ENCODE measurements at places on chromosomes 4 and X.

DNA sequence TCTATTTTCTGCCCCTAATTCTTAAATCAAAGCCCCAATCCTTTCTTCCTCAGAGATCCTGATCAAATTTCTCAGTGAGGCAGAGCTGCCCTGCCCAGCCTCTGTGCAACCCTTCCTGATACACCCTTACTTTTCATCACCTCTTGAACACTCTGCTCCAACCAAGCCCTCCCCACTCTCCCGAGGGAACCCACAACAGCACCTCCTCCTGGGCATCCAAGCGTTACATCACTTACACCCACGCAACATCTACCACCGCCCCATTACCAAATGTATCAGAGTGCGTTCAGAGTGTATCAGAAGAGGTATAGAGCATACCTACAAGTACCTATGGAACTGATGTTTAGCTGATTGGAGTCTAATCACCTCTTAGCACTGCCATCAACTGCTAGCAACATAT, 186.5 kb downstream of the RAP1GDS1 start:
- no peak for DNase-seq

GRCh38 chrX:48649102-48649501, 34.5 kb upstream of the WAS start:
- no peak for DNase-seq

DNA sequence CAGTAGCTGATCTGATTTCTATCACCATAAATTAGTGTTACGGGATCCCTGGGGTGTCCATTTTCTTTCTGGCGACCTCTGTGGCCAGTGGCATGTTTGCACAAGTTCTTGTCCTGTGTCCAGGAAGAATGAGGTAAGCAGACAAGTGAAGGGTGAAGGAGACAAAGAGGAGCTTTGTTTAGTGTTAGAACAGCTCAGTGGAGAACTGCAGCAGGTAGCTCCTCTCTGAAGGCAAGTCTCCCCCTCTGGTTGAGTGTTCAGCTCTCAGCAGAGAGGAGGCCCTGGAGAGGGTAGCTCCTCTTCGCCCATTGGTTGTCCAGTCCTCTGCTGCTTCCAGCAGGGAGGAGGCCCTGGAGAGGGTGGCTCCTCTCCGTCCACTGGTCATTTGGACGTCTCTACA, 47.2 kb downstream of the DMP1 start:
- no peak for DNase-seq

DNA sequence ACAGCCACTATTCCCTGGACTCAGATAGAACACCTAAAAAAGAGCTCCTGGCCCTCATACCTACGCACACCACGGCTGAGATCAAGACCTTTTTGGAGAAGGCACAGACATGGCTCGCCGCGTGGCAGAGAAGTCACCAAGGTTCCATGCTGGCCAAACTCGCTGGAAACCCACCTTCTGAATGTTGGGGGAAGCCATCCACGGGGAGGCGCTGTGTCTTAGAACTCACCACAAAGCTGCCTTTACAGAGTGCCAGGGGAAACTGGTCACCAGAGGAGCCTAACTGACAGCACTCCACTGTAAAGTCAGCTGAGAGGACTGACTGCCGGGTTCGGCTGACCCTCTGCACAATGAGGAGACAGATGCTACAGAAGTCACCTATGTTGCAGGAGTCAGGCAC, 97.9 kb downstream of the NEUROG2 start:
- DNase-seq: no peak

DNA sequence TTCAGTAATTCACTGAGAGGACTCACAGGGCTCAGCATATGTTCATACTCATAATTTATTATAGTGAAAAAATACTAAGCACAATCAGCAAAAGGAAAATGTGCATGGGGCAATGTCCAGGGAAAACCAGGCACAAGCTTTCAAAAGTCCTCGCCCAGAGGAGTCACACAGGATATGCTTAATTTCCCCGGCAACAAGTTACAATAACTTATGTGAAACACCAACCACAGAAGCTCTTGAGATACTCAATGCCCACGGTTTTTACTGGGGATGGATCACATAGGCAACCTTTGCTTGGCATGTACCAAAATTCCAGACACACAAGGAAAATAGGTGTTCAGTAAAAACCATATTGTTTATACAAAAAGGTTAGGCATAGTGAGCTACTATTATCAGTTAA, 38.5 kb upstream of the STPG2 start:
- DNase-seq: no peak

- DNase-seq: no peak
These were observed 1.7 kb upstream of the GATA1 start for GRCh38 chrX:48784726-48785125.

DNA sequence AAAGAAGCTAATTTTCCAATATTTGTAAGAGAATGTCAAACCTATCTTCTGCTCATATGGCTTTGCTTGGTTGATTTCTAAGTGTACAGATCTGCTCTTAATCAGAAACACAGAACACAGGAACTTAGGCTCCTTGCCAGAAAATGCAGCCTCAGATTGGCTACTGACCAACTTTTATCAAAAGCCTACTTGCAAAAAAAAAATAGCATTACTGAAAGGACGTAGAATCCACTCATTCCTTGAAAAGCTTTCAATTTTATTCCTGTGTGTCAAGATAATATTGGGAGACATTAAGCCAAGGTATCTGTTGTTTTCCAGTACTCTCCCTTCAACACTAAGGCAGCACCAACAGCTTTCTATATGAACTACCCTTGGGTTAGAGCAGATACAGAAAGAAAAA, 127.6 kb upstream of the INTU start:
- DNase-seq: no peak

DNA sequence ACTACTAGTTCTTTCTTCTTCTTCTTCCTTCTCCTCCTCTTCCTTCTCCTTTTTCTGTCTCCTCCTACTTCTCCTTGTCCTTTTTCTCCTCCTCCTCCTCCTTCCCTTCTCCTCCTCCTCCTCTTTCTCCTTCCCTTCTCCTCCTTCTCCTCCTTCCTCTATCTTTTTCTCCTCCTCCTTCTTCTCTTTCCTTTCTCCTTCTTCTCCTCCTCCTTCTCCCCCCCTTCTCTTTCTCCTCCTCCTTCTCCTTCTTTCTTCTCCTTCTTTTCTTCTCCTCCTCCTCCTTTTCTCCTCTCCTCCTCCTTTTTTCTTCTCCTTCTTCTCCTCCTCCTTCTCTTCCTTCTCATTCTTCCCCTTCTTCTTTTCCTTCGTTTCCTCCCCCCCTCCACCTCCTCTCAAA, 21.8 kb upstream of the NAP1L5 start:
- DNase-seq: no peak

- no peak for DNase-seq
These were observed 300.9 kb upstream of the HS3ST1 start for GRCh38 chr4:11729548-11729947.

- DNase-seq: no peak
These were observed 29.3 kb downstream of the FAM199X start for GRCh38 chrX:104195489-104196084.

DNA sequence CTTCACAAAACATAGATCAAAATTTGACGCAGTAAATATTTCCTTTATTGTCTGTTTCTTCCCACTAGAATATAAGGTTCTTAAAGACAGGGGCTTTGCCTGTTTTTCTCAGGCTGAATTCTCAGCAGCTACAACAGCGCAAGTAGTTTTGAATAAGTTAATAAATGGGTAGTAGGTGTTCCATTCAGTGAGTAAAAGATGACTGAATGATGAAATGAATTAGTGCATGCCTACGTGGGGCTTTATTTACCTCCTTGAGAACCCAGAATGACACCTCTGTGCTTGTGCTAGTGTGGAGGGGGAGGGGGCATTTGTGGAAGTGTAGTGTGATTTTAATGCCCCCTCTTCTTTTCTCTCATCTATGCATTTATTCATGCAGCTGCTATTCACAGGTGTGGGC, 278.9 kb downstream of the FBXW7 start:
- DNase-seq: no peak

GRCh38 chrX:115058276-115058675, 40.9 kb upstream of the IL13RA2 start:
- DNase-seq: no peak

DNA sequence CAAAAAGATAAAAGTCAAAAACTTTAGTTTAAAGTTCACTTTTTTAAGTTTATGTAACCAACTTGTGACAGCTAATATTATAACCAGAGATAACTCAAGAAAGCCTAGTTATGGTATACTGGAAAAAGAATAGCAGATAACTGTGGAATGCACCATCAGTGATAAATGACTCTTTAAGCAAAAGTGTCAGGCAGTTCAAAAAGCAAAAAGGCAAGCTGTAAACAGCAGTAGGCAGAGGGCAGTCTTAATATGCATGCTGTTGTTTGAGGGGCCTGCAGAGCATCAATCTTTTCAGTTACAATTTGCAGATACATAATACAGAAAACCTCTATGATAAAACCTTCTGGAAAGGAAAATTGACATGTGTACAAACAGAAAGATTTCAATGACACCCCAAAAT, 81.8 kb upstream of the JADE1 start:
- no peak for DNase-seq
